ENCODE measurements at places on chromosomes 12 and 14.

DNA sequence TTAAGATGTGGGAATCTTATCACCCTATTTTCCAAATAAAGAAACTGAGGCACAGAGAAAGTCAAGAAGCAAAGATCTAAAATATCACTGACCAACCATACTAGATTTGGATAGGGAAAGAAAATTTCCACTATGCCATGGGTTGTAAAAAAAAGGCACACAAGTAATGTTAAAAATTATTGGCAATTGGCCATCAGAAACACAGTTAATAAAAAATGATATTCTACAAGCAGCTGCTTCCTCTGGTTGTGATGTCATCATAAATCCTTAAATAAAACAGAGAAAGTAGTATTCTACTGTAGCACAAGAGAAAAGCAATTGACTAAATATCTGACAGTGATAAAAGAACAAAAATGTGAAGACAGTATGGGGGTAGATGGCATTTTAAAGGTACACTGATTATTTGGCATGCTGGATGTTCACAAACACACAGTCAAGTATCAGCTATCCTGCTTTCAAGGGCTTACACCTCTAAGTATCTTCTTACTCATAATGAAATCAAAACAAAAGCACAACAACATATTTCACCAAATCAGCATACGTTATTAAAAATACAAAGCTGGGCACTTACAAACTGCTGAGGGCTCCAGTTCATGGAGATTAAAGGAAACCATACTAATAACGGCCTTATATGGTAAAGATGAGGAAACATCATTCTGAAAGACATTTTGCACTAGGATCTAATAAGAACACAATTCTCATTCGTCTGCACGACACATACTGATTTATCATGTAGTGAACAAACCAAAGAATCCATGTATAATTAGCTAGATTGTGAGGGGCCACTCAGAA is 45.7 kb downstream of the CORO1C start:
- peak; percentile 39 for DNase-seq

- no peak for DNase-seq
Measured at GRCh38 chr14:90760078-90760444, 56.2 kb downstream of the TTC7B start.

GRCh38 chr14:87489196-87489819 is 503.7 kb downstream of the GALC start:
- no peak for DNase-seq

GRCh38 chr12:127555071-127555470 is 711.9 kb upstream of the TMEM132C start:
- no peak for DNase-seq

GRCh38 chr12:97650242-97650641 is 187.6 kb downstream of the RMST start:
- DNase-seq, result no peak

- DNase-seq, result peak; percentile 82
Measured at GRCh38 chr12:56129206-56129941, 1.3 kb downstream of the ESYT1 start.
